Cerebellar cortex (tissue), 1 donor: ENCODE measurements at places on chromosomes 11 and 22.
A peak's percentile ranks its signal among the peaks of the same experiment; 100 is the strongest.

GRCh38 chr22:24305260-24305692 lies 34.6 kb downstream of the SPECC1L start:
- DNase-seq, result no peak

- peak; percentile 88 for DNase-seq
Observed at GRCh38 chr11:126111458-126112116, 48.9 kb upstream of the CDON start.

DNA sequence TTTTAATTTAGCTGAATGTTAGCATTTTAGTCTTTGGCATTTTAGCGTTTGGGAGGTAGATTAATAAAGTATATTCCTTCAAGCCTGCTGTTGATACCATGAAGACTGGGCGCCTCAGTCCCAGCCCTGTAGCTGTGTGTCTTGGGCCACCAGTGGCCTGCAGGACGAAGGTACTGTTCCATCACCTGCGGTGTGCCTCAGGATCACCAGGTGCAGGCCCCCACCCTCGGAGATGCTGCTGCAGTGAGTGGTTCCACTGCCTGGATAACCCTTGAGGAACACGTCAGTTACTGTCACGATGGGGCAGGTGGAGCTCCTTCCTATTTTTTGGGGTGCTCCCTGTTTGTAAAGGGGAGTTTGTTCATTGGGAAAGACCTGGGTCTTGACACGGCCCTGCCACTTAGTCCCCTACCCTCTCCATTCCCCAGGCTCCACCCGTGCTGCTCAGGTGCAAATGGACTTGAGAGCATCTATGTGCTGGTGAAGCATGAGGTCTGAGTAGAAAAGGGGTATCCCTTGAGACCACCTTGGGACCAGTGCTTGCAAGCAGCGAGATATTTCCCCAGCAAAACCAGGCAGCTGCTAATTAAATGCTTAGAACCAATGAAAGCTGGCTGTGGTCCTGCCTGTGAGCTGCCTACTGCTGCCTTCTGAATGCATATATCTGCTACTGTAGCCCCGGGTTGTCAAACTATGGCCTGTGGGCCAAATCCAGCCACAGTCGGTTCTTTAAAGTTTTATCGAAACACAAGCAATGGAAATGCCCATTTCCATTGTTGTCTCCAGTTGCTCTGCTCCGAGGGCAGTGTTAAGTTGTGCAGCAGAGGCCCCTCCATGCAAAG lies 28.7 kb downstream of the INCENP start:
- DNase-seq, result no peak

DNA sequence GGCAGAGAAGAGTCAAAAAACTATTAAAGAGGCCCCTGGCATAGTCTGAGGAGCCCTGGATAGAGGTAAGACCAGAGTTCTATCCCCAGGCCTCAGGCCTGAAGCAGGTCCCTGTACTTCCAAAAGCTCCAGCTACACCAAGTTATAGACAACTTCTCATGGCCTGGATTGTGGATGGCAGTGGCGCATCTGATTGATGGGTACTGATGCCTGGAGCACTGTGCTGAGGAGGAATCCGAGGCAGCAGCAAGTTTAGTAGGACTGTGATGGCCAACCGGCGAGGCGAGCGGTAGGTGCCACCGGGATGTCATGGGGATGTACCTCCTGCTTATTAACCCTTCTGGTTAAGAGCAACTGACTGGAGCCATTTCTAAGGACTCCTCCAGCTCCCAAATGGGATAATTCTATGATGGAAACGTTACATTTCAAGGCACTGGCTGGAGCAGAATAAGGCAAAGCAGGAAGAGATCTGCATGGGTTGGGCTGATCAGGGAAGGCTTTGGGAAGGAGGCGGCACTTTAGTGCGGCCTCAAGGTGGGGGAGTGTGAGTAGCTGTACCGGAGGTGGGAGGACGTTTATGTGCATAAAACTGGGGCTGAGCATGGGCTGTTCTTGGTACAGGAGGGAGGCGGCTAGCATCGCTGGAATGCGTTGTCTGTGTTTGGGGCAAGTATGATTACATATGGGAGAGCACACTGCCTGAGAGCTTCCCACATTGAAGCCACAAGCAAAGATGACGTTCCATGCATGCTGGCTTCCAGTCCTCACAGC lies 24.2 kb upstream of the JAM3 start:
- DNase-seq, result no peak

DNA sequence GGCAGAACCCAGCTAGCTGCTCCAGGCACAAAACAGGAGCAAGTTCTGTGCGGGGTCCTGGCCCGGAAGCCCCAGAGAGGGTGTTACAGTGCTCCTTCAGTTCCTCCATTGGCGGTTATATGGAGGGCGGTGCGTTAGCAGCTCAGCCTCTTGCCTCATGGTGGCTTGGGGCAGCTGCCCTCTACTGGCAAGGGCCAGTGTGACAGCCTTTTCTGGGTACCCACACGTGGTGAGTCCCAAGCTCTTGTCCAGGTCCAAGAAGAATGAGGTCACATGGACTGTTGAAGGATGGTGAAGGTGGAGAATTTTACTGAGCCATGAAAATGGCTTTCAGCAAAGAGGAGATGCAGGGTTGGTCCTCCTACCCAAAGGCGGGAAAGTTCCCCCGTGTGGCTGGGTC lies 100.5 kb downstream of the WT1 start:
- peak; percentile 10 for DNase-seq

DNA sequence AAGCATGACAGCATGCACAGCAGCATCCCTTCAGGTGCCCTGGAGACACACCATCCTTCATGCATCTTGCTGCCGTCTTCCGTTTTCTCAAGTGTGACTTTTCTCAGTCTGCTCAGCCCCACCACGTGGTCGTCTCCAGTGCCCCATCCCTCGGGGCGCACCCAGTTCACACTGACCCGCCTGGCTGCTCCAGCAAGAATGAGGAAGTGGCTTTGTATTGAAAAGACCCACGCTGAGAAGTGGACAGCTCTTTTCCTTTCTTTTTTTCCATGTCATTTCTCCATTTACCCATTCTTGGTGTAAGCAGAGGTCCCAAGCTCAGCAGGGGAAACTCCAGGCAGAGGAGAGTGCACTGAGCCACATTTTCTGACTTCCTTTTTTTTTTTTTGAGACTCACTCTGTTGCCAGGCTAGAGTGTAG lies 14.5 kb downstream of the SERPINH1 start:
- peak; percentile 50 for DNase-seq

DNA sequence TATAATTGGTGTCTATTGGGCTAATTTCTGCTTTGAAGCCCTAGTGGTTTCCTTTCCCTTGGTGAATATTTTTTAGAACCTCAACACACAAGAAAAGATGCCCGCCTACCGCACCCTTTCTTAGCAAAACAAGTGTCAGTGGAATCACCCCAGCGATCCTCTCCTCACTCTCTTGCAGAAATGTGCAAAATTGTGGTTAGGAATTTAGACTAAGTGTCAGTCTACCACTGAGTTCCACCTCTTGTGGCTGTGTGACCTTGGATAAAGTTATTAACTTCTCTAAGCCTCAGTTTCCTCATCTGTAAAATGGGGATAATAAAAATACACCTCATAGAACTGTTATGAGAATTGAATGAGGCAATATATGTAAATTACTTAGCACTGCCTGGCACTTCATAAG lies 5.3 kb upstream of the JAML start:
- DNase-seq, result no peak

GRCh38 chr11:79932612-79933011 lies 491.8 kb upstream of the TENM4 start:
- no peak for DNase-seq

- no peak for DNase-seq
Observed at GRCh38 chr11:92198268-92198667, 26.4 kb upstream of the FAT3 start.

DNA sequence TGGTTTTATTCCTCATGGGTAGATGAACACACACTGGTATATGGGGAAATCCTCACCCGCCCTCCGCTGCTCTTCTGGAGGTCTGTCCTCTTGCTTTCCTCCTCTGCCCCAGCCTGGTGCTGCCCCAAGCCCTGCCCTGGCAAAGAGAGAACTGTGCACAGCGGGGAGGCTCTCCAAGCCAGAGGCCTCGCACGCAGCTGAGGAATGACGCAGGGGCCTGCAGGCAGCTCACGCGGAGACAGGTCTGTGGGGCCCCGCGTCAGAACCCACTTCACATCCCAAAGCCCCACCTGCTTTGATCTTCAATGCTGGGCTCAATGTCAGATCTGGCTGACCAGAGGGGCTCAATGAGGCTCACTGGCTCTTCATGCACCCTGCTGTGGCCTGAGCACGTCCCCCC lies 10.0 kb downstream of the GATD1 start:
- DNase-seq, result no peak

DNA sequence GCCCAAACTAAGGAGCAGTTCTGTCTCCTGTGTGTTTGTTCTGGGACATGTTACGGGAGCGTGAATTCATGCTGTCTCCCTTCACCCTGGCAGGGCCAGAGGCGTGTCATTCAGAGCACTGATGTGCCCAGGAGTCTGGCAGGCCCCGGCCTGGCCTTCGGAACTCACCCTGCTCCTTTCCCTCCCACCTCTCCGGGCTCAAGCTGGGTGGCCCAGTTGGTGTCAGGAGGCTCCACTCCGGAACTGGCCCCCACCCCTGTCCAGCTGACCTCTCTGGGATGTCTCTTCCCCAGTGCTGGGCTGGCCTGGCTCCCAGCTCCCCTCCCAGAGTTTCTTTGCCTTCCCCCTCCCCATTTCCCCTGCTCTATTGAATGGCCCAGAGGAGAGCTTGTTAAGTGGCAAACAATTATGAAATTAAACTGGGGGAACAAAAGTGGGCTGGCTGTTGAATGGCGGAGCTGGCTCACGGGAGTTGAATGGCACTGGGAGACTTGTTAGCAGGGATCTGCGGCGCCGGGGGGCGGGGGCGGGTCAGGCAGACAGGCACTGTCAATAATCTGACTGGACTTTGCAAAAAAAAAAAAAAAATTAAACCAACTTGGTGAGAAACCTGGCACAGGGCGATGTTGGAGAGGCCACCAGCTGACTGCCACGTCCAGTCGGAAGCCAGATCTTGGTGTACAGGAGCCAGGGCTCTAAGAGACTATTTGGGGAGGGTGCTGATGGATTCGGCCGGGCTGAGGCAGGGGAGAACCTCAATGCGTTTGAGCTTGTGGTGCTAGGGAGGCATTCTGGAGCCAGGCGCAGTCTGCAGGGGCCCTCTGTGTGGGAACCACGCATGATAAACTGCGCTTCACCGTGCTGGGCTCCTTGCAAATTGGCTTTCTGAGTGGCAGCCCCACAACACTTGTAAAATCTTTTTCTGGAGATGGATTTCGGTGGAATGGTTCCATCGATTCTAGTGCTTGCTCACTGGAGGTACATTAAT lies 1.3 kb downstream of the MPPED1 start:
- no peak for DNase-seq

DNA sequence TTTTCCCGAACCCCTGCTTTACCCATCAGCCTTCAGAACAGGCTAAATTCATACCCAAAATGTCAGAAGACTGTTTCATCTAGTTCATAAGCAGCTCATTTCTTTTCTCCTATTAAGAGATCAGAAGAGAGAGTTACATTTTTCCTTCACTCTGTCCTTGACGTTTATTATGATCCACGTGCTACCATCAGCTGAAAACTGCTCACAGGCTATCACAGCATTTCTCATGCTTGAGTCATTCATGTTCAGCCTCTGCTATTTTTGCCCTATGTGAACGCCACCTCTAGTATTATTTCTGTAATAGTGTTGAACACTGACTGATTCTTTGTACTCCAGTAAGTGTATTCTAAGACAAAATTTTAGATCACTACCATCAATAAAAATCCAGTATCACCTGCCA lies 51.9 kb downstream of the SLC1A2 start:
- no peak for DNase-seq

DNA sequence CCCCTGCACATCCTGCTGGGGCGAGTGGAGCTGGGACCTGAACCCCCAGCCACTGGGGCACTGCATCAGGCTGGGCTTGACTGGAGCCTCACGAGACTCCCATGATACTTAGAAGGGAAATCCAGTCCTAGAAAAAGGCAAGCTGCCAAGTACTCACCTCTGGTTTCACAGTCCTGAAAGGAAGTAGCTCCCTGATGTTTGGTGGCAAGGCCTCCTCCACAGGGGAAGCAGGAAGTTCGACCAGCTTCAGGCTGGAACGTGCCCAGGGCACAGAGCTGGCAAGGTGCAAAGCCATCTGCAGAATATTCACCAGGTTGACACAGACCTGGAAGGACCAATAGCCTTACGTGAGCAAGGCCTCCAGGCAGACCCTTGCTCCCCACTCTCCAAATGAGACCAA lies 26.8 kb upstream of the NRIP3 start:
- DNase-seq, result peak; percentile 52

GRCh38 chr11:1656061-1656441 lies 26.5 kb downstream of the KRTAP5-5 start:
- no peak for DNase-seq

DNA sequence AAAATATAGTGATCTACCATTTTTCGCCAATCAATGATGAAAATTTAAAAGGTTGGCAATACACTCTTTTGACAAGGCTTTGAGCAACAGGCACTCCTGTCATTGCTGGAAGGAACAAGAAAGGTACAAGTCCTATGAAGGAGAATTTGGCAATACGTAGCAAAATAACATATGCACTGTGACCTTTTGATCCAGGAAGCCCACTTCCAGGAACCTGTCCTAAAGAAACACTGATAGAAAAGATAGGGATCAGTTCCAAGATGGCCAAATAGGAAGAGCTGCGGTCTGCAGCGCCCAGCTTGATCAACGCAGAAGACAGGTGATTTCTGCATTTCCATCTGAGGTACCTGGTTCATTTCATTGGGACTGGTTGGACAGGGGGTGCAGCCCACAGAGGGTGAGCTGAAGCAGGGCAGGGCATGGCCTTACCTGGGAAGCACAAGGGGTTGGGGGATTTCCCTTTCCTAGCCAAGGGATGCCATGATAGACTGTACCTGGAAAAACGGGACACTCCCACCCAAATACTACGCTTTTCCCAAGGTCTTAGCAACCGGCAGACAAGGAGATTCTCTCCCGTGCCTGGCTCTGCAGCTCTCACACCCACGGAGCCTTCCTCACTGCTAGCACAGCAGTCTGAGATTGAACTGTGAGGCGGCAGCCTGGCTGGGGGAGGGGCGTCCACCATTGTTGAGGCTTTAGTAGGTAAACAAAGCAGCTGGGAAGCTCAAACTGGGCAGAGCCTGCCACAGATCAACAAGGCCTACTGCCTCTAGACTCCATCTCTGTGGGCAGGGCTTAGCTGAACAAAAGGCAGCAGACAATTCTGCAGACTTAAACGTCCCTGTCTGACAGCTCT lies 69.7 kb upstream of the GALNT18 start:
- DNase-seq, result no peak

GRCh38 chr11:8375460-8375859 lies 111.8 kb upstream of the LMO1 start:
- DNase-seq, result no peak

- no peak for DNase-seq
Observed at GRCh38 chr11:128497776-128498095, 89.6 kb downstream of the ETS1 start.

DNA sequence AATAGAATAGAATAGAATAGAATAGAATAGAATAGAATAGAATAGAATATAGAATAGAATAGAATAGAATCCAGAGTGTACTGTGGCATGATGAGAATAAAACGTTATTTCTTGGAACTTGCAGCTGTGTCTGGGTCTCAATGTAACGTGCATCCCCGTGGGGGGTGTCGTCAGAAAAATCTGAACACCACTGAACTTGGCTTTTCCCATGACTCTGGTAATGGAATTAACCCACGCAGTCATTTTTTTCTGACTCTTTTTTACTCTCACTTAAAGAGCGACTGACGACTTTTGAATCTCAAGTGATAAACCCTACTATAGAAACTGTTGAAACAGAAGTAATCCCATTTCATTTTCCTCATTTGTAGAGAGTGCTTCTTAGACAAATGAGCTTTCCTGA lies 92.4 kb upstream of the BID start:
- no peak for DNase-seq
